ENCODE measurements at places on chromosomes 16 and 17.

GRCh38 chr16:54289945-54290832 lies 3.6 kb upstream of the IRX3 start:
- no peak for DNase-seq

GRCh38 chr16:67104845-67105244 lies 4.9 kb upstream of the PHAF1 start:
- DNase-seq = no peak

- DNase-seq = no peak
These were observed 195.1 kb downstream of the CDRT15L2 start for GRCh38 chr17:20774472-20775135.

GRCh38 chr16:14377326-14377725 lies 252.7 kb downstream of the PARN start:
- no peak for DNase-seq

DNA sequence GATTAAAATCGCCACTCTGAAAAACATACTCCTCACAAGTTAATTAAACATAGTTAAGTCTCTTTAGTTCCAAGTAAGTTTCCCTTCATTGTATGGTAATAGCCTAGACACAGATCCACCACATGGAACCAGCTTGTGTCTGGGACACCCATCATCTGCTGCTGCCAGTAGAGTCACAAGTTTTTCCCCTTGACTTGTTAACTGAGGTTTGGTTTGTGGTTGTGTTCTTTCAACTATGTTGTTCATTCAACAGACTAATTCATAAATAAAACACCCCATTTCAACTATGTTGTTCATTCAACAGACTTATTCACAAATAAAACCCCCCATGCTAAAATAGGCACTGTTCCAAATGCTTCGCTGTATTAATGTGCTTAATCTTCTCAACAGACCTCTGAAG lies 24.4 kb downstream of the YWHAE start:
- DNase-seq = no peak

DNA sequence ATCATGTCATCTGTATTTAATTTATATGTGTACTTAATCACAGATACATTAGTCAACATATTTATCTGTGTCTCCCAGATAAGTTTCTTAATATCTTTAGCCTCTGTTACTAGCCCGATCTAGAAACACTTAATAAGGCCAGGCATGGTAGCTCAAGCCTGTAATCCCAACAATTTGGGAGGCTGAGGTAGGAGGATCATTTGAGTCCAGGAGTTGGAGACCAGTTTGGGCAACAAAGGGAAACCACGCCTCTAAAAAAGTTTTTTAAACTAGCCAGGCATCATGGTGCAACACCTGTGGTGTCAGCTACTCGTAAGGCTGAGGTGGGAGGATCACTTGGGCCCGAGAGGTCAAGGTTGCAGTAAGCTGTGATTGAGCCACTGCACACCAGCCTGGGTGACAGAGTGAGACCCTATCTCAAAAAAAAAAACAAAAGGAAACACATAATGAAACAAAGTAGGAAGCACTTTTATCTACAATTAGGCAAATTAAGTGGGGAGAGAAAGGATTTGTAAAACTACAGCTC lies 9.4 kb downstream of the SKA2 start:
- no peak for DNase-seq

DNA sequence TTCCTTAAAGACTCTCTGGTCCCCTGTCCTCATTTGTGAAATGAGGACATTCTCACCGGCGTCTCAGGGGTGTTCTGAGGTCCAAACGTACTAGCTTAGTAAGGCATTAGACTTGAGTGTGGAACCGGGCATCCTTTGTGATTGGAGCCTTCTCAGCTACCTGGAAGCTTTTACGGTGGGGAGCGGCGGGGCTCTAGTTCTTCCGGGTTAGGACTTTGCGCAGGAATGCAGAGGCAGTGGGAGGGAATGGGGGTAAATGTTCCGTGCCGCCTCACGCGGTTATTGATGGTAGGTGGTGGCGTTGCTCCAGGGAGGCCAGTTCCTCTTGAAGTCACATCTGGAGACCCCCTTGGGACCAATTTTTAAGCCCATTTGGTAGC lies 113.6 kb downstream of the SNX29 start:
- DNase-seq = no peak

GRCh38 chr16:29844575-29845331 lies 18.3 kb downstream of the CDIPT start:
- no peak for DNase-seq

DNA sequence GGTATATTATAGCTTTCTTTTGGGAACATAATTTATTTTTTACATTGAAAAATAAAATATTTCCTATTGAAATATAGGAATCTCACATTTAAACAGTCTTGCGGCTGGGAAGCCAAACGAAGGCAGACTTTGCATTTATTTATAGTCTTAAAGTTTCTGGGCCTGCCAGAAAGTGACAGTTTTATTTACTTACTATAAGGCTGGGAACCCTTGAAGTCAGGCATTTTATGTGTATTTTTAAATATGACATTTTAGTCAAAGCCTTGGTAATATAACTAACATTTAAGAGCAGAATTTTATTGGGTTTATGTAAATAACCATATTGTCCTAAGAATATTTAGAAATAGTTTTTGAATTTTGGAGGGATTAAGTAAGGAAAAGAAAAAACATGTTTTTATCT lies 97.5 kb downstream of the TANGO6 start:
- no peak for DNase-seq

- no peak for DNase-seq
These were observed 87.8 kb upstream of the IRX5 start for GRCh38 chr16:54842743-54843423.

GRCh38 chr17:72761431-72761830 lies 331.1 kb downstream of the SLC39A11 start:
- peak; percentile 67 for DNase-seq

GRCh38 chr16:2692251-2692947 lies 10.1 kb downstream of the KCTD5 start:
- DNase-seq = no peak

DNA sequence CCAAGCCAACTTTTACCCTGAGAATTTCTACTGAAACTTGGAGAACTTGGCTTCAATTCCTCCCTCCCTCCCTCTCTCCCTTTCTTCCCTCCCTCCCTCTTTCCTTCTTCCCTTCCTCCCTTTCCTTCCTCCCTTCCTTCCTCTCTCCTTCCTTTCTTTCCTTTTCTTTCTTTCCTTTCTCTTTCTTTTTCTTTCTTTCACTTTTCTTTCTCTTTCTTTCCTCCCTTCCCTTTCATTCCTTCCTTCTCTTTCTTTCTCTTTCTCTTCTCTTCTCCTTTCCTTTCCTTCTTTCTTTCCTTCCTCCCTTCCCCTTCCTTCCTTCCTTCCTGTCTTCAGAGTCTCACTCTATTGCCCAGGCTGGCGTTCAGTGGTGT lies 268.1 kb upstream of the SDK2 start:
- DNase-seq = no peak

- peak; percentile 74 for DNase-seq
These were observed 58.6 kb downstream of the EMP2 start for GRCh38 chr16:10521681-10522274.

DNA sequence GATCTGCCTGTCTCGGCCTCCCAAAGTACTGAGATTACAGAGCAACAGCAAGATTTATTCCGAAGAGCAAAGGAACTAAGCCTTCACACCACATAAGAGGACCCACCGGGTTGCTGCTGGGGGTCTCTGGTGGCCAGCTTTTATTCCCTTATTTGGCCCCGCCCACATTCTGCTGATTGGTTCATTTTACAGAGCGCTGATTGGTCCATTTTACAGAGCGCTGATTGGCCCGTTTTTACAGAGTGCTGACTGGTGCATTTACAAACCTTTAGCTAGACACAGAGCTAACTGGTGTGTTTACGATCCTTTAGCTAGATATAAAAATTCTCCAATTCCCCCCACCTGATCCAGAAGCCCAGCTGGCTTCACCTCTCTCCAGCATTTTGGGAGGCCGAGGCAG lies 26.3 kb downstream of the COPRS start:
- DNase-seq = no peak

DNA sequence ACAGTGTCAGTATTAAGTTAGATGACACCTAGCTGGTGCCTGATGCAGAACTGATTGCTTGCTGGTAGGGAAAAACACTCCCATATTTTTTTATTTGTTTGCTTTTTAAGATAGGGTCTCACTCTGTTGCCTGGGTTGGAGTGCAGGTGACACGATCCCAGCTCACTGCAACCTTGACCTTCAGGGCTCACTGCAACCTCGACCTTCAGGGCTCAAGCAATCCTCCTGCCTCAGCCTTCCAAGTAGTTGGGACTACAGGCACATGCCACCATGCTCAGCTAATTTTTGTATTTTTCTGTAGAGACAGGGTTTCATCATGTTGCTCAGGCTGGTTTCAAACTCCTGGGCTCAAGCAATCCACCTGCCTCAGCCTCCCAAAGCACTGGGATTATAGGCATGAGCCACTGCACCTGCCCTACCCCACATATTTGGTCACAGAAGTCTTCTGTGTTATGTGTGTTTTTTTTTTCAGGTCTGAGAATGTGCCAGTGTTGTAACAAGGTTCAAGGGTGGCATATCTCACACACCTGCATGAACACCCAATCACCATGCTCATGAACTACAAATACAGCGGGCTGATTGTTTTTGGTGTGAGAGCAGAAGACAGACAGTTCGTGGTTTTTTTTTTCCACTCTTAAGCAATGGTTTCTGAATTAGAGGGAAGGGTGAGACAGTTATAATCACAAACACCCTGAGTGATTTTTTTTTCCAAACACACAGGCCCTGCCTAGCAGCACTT lies 22.8 kb downstream of the SPAG9 start:
- no peak for DNase-seq

DNA sequence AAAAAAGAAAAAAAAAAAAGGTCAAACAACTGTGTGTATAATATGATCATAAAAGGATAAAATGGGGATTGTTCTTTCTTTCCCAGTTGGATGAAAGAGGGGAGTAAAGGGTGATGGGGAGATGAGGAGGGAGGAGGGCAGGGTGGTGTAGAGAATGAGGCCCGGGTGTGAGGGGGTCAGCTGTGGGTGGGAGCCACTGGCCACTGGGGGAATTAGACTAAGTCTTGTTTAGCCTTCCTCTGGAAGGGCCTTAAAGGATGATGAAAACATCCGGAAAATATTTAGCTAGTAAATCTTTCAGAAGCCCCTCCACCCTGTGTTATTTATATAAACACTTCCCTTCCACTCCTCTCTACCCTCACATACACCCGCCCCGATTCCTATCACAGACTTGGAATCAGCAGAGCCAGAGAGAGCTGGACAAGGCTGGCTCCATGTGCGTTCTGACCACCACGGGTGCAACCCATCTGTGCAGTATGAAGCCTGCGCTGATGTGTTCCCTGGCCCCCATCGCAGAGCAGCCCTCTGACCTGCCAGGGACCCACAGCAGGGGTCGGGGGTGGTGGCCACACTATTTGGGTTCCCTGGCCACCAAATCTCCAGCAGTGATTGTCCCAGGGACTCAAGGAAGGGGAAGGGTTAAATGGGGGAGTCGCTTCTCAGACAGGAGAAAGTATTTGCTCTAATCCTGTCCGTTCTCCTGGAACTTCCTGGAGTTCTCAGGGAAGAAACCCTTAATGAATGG lies 72.7 kb downstream of the GAS7 start:
- DNase-seq = no peak

DNA sequence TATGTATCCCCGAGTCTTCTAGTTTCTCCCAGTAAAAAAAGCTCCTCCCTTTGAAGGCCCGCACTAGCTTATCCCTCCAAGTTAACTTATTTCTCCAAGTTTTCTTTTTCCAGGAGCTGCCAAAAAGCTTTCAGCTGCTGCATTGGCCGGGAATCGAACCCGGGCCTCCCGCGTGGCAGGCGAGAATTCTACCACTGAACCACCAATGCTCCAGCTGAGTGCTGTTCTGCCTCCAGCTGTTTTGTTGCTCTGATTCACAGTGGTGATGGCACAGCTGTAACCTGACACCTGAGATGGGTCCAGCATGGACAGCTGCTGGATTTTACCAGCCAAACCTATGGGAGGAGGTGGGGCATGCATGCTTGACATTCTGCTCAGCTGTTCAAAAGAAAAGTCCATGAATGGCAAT lies 22.1 kb downstream of the VAC14 start:
- no peak for DNase-seq

GRCh38 chr16:18050234-18050633 lies 286.3 kb downstream of the NPIPA8 start:
- DNase-seq = no peak

GRCh38 chr17:50981279-50981678 lies 115.1 kb upstream of the TOB1 start:
- no peak for DNase-seq

GRCh38 chr17:45284176-45285140 lies 22.6 kb upstream of the SPATA32 start:
- peak; percentile 34 for DNase-seq

GRCh38 chr16:1895068-1895467 lies 23.1 kb upstream of the MEIOB start:
- no peak for DNase-seq

GRCh38 chr16:20409398-20410120 lies at the start of gene ACSM5:
Gene ACSM5 (plus strand): TSS chr16:20409534. CDS start chr16:20411485, 1,951 bp downstream.
- DNase-seq = no peak

DNA sequence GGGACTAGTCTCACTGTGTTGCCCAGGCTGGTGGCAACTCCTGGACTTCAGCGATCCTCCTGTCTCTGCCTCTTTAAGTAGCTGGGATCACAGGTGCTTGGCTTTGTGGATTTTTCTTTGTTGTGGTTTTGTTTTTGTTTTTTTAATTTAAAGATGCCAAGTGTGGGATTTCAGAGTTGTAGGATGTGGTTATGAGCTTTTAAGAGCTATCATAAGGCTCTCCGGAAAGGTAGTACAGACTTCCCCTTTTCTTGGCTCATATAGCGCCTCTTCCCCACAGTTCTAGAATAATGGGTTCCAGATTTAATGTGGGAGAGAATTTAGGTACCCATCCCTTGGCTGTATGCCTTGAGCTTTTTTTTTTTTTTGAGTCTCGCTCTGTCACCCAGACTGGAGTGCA lies 17.1 kb downstream of the AKAP1 start:
- DNase-seq = no peak

GRCh38 chr16:8872071-8872470 lies 3.3 kb upstream of the CARHSP1 start:
- no peak for DNase-seq

GRCh38 chr16:7315813-7316212 lies 16.8 kb upstream of the RBFOX1 start:
- no peak for DNase-seq

DNA sequence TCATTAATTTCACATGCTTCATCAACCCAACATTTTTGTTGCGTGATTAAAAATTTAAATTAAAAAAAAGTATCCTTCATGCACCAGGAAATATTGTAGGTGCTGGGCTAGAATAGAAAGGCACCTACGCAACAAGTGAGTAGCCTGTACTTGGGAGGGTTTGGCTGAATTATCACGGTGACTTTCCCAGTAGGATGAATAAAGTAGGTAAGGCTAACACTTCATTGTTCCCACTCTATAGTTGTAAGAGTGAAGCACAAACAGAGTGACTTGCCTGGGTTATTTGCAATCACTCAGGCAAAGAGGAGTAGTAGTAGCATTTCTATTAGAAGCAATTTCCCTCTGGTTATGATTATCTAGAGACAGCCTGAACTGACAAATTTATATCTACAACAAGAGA lies 62.5 kb downstream of the DNAH3 start:
- no peak for DNase-seq

All from hematopoietic multipotent progenitor cell treated with erythropoietin and hydrocortisone succinate and interleukin-3 and kit ligand, for 8 days (in vitro differentiated cells).